ENCODE measurements at places on chromosomes 16 and 17. TPM values are rescaled to one million over a fixed set of nuclear protein-coding genes. Genes with fewer than 3 reads are reported as not detected.

GRCh38 chr16:3188925-3189825, 1.2 kb downstream of the OR1F1 start:
- DNase-seq, result no peak

- DNase-seq, result no peak
Measured at GRCh38 chr17:74362810-74363498, 1.3 kb upstream of the BTBD17 start.

DNA sequence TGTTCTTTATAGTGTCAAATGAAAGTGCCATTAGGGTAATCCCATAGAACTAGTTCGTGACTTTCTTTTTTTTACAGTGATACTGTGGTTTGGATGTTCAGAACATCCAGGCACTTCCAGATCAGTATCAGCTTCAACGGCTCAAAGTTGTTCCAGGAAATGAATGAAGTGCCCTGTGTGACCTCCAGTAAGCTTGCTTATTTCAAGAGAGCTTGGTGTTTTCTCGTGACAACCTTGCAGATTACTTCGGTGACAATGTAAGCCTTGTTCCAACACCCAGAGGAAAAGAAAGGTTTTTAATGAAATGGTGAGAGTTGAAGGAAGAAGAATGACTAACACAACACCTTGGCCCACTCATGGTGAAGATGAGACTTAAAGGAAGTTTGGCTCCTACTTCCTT, 16.0 kb upstream of the KCNJ16 start:
- DNase-seq, result no peak

DNA sequence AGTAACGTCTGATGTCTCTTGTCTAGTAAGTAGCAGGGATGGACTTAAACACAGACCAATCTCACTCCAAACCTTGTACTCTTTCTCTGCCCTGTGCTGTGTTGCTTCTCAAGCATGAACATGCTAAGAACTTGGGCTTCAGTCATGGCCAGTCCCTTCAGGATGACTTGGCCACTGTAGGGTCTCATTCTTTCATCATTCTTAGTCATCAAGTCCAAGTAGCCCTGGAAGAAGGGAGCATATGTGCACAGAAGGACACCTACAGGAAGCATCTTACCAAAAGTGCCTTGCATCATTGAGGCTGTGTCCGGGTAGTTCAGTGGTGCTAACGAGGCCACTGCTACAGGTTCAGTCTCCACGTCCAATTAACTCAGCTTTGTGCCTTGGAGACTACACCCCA, 80.7 kb downstream of the CDK5R1 start:
- no peak for DNase-seq

DNA sequence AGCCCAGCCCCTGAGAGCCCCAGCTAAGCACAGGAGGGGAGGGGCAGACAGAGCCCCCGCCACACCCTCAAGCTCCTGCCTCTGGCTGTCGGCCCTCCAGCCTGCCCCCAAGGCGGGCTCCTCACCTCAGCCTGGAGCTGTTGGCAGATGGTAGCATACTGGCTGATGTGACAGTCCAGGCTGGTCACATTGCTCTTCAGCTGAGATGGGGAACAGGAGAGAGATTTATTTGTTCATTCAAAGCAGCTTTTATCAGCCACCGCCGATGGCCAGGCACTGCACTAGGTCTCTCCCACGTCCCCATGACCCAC, 14.8 kb downstream of the KIF18B start:
- no peak for DNase-seq

CLEC10A gene
- total RNA-seq, result not detected

DNA sequence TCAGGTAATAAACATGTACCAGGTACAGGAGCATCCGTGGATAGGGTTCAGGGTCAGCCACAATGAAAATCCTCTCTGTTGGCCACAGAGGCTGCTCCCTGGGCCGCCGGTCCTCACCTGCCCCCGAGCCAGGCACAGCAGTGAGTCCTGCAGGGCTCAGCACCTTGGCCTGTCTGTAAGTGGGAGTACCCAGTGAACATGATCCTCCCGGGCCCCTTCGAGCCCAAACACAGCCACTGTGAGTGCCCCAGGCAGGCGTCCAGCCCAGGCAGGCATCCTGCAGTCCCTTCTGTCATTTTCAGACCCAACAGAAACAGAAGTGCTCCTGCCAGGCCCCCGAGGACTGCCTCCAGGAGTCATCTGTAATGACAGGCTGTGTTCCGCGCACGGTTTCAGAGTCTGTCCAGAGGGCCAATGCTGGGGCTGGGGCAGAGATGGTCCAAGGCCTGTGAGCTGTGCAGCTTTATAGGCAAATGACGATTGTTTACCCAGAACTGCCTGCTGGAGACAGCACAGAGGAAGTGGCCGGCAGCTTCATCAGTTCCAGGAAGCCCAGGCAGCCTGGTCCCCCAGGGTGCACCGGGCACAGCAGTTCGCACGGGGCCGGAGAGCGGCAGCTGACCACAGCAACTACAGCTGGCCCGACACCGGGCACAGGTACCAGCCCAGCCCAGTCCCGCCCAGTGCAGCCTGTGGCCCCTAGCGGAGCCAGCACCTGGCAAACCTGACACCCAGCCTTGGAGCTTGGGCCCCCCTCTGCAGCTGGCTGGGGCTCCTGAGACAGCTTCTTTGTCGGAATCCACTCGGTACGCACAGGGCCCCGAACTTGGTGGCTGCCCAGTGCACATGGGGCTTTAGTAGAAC, 13.2 kb downstream of the SLC7A5 start:
- DNase-seq, result peak; percentile 85

IGFALS gene
- total RNA-seq, result 10.8 TPM

LRRC59 gene
- total RNA-seq, result 45.0 TPM

DNA sequence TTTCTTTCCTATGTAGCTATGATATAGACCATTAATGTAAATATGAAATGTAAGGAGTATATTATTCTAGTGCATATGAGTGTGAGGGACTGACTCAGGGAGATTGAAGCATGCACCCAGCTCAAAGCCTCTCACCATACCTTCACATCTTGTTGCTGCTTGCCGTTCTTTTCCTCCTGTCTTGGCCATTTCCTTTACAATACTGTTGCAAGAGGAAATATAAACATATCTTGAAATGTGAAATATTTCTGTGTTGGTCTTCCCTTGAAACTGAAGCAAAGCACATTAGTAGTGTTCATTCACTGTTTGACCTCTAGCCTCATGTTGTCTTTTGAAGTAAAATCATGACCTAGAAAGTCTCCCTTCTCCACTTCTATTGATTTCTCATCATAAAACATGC, 46.6 kb downstream of the PHKB start:
- no peak for DNase-seq

GRIN2A gene
- total RNA-seq, result 0.16 TPM

GRCh38 chr17:2933606-2934005, 129.8 kb downstream of the OR1D5 start:
- no peak for DNase-seq

LAT gene
- total RNA-seq, result 5.6 TPM

PLEKHH3 gene
- 5.8 TPM for total RNA-seq

SKAP1 gene
- 6.4 TPM for total RNA-seq

DNA sequence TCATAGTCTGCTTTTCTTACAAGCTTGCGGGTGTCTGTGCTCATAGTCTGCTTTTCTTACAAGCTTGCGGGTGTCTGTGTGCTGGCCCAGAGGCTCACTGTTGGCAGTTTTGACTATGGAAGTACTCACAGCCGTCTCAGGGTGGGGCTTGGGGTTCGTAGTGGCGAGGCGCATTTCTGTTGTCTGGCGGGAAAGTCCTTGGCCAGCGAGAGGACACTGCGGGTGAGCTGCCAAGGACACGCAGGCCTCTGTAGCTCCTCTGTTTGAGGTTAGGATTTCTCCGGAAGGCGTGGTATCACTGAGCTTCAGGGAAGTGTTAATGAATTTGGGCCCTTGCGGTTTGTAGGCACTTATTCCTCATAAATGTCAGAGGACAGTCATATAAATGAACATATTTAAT, 13.5 kb downstream of the TBCD start:
- no peak for DNase-seq

- DNase-seq, result no peak
Measured at GRCh38 chr17:28667870-28668269, 5.9 kb downstream of the SUPT6H start.

SNAI3 gene
- total RNA-seq, result 2.9 TPM

- peak; percentile 77 for DNase-seq
Measured at GRCh38 chr17:2054512-2055291, at the start of gene HIC1. Gene HIC1, plus strand, starts transcription at chr17:2055103. Its CDS starts 1,588 bp downstream, at chr17:2056691.

- no peak for DNase-seq
Measured at GRCh38 chr17:55386796-55387332, 34.8 kb downstream of the MMD start.

DNA sequence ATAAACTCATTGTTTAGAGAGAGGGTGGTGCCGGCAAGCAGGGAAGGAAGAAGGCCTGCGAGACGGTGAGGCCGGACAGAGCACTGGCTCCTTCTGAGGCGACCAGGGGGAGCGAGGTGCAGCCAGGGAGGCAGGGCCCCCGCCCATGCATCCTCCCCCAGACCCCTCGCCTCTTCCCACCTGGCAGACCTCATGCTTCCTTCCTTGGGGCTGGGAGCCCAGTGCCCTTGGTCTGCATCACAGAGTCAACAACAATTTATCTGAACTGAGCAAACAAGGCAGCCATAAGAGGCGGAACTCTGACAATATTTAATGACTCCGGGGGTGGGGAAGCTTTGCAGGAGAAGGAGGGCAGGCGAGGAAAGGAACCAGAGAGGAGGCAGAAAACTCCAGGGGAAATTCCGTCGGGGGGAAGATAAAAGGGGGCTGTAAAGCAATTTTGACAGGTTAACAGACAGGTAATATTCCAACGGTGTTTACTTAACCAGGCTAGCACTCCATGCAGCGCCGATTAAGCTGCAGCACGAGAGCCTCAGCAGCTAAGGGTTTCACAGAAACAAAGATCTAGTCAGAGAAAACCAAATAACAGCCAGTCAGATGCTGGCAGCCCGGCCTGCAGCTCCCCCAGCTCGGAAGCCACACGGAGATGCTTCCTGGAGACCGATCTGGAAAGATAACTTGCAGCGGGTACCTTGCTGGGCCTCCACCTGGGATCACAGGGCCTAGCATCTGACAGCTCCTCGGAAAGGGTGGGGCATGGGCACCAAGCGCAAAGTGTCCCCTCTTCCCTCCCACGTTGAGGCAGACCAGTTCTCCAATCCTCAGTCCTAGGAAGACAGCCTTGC, 398.2 kb downstream of the SOX9 start:
- peak; percentile 73 for DNase-seq

- DNase-seq, result no peak
Measured at GRCh38 chr16:27945233-27945973, 118.1 kb downstream of the GSG1L start.

- peak; percentile 88 for DNase-seq
Measured at GRCh38 chr17:7296189-7296861, 1.9 kb upstream of the YBX2 start.

TVP23A gene
- total RNA-seq, result not detected

KLHL10 gene
- not detected for total RNA-seq

DNA sequence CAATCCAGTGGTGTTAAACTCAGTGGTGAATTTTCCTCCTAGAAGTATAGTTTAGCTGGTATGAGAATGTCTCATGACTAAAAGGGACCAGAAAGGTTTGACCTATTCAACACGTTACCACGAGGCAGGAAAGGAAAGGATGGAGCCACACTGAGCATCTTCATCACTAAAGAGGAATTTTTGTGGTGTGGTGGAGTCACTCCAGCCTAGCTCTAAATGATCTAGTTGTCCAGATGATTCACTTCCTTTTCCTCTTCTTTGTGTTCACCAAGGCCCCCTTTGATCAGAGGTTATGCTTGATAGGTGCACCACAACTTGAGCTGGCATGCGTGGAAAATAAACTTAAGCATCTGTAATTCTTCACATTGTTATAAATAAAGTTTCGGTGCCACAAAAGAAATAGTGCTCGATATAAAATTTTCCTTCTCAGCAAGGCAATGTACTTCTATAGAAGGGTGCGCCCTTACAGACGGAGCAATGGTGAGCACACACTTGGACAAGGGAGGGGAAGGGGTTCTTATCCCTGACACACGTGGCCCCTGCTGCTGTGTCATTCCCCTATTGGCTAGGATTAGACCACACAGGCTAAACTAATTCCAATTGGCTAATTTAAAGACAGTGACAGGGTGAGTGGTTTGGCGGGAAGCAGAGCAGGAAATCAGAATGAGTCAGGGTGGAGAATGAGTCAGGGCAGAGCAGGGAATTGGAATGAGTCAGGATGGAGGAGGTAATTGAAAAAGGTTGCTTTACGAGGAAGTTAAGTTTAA, 254.6 kb downstream of the HS3ST3A1 start:
- no peak for DNase-seq

RNF227 gene
- total RNA-seq, result 0.75 TPM

GRCh38 chr16:55088098-55088497, 157.4 kb downstream of the IRX5 start:
- no peak for DNase-seq

DNA sequence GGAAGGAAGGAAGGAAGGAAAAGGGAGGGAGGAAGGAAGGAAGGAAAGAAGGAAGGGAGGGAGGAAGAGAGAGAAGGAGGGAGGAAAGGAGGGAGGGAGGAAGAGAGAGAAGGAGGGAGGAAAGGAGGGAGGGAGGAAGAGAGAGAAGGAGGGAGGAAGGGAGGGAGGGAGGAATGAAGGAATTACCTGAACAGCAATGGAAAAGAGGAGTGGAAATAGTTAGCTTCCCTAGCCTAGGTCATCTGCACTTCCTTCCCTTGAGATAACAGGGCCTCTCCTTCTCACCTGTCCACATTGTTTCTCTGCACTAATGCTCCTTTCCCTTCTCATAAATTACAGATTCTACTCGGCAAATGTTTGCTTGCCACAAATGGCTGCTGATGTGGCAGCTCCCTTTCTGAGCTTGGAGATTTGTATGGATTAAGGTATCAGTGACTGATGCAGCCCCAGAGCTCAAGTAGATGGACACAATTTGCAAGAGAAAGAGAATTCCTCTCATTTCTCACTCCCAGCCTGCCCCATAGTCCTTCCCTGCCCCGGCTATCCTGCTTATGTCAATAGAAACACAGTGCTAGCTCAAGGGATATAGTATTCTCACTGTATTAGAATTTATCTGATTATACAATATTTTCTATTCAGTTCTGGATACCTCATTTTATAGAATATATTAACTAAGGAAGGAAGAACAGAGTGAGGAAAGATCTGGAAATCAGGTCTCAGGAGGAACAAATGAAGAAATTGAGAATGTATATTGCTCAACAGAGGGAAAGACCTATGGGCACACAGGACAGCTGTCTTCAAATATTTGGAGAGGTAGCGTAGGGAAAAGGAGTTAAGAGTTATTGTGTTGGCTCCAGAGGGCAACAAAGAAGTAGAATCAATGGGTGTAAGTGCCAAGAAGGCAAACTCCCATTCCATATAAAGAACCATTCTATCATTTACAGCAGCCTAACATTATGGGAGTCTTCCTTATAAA, 14.6 kb downstream of the HOXB1 start:
- no peak for DNase-seq

DNA sequence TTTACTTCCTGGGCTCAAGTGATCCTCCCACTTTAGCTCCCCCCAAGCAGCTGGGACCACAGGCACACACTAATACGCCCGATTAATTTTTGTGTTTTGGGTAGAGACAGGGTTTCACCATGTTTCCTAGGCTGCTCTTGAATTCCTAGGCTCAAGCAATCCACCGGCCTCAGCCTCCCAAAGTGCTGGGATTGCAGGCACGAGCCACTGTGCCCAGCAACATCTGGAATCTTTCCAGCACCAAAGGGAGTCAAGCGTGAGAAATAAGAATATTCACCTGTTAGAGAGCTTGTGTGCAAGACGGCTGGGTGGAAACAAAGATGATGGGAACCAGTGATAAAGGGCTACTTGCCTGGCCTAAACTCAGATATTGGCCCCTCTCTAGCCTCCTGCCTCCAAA, 14.2 kb upstream of the ALOX12B start:
- DNase-seq, result no peak
